Mesothelial cell of epicardium (in vitro differentiated cells): ENCODE measurements at places on chromosomes 7 and 10.

- no peak for DNase-seq
Observed at GRCh38 chr10:57785068-57785467, 482.6 kb downstream of the IPMK start.

DNA sequence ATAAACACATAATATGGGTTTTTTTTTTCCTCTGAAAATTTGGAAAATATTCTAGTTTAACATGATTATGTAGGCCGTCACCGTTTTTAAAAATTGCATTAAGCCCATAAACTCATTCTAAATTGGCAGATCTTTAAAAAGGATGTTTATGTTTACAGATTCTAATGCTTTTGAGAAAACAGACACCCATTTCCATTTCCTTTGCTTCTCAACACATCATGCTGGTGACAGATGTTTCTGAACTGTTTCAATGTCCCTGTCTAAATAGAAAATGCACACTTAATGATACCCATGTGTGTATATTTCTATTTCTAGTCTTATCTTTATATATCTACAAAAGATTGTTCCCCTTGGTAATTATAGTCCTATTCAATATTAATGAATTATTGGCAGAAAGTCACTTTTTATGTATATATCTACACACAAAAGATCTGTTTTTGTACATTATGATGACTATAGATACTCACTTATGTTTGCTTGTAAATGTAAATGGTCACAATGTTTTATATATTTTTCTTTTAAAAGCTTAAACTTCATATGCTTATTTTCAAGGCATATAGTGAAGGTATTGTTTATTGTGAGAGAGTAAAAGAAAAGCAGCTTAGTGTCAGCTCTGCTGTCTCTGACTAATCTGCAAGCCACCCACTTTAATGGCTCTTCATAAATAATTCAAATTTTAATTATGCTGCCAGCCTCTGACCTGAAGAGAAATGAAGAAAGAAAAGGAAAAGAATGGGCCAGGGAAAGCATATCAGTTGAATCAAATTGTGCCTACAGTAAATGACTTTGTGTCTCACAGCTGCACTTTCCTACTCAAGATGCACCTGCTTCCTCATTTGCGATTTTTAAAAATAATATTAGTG lies 179.4 kb downstream of the CACNA2D1 start:
- DNase-seq: no peak

DNA sequence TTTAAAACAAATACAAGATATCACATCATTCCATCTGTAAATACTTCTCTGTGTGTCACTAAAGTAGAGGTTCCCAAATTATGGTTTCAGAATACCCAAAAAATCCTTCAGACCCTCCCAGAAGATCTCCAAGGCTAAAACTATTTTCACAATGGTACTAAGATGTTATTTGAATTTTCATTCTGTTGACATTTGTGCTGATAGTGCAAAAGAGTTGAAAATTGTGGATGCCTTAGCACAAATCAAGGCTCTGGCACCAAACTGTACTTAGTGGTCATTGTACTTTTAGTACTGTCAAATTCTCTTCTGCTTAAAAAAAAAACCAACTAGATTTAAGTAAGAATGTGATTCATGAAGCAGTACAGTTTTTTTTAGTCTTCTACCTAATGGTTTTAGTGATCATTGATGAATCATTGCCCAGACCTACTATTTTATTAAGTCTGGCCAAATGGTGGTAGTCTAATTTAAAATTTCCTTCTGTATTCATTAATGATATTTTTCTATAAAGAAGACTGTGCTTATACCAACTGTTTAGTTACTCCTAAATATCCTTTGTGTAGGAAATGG lies 50.5 kb downstream of the TPST1 start:
- DNase-seq: no peak

- no peak for DNase-seq
Observed at GRCh38 chr7:142459551-142459963, 201.7 kb upstream of the PRSS58 start.

DNA sequence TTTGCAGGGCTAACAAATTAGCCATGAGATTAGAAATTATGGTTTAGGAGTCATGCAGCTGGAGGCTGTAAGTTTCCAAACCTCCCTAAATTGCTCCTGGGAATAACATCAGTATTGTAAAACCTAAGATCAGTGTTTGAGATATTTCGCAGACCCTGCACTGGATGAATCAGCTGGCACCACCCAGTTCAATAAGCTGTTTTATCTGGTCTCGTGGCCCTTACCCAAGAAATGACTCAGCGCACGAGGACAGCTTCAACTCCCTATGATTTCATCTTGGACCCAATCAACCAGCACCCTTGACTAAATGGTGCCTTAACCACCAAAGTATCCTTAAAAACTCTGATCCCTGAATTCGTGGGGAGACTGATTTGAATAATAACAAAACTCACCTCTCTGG lies 482.0 kb upstream of the PCDH15 start:
- DNase-seq: no peak

GRCh38 chr7:30371321-30371720 lies 86.9 kb downstream of the ZNRF2 start:
- no peak for DNase-seq

DNA sequence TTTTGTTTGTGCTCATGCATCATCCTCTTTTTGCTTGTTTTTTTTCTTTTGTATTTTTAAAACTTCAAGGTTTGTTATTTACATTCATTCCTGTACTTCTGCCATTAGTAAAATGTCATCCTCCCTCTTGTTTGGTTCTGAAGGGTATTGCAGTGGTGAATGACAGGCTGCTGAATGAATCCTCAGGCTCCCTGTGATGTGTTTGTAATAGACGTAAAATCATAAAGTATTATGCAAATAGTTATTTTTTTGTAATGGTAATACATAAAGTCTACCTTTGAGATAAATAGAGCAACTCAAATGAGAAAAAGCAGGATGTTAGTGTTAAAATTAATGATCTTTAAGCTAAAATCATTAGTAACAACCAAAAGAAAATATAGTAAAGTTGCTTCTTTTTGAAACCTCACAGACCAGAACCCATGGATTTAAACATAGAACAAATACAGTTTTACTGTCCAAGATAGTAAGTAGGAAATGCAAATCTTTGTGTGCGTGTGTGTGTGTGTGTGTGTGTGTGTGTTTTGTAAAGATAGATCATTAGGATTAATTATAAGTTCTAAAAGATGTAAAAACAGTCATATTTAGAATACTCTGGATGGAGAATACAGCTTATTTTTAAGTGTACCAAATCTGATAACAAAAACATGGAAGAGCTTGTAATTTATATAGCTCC lies 4.5 kb downstream of the GLCCI1 start:
- no peak for DNase-seq

- DNase-seq: no peak
Observed at GRCh38 chr7:64775289-64775688, 18.9 kb upstream of the ZNF138 start.

GRCh38 chr7:103857435-103857834 lies 132.0 kb downstream of the RELN start:
- no peak for DNase-seq

GRCh38 chr10:86855513-86855912 lies 99.1 kb downstream of the BMPR1A start:
- DNase-seq: no peak

GRCh38 chr7:66176914-66177313 lies 28.2 kb upstream of the TPST1 start:
- DNase-seq: no peak
